H1 (cell line): ENCODE measurements at places on chromosomes 12 and 14. TPM values are rescaled to one million over a fixed set of nuclear protein-coding genes. Genes with fewer than 3 reads are reported as not detected.

- DNase-seq: no peak
These were observed 200.2 kb downstream of the TRHDE start for GRCh38 chr12:72472350-72472749.

GRCh38 chr12:93482721-93483120 is 15.4 kb downstream of the MRPL42 start:
- DNase-seq: no peak

DNA sequence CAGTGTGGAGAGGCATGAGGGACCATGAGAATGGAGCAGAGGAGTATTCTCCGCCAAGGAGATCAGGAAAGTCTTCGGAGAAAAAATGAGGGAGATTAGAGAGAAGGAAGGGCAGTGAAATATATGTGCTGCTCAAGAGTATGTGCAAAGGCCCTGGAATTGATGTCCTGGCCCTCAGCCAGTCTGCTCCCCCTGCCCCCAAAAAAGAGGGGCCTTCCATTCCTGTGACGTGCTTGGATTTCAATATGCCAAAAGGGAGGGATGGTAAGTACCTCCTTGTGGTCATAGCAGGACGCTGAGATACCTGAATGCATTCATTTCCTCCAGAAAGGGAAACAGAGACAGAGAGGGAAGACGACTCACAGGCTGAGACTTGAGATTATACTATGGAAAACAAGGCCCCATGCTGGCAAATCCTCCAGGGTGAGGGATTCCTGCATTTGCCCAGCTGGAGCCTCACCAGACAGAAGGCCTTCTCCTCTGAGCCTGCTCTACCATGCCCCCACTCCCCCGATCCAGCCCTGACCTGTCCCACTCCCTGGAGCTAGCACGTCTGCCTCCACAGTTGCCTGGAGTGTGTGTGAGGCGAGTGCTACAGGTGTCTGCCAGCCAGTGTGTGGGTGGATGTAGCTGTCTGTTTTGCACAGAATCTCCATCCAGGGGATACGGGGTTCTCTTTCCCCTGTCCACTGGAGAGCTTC is 3.9 kb upstream of the RARG start:
- DNase-seq: no peak

- DNase-seq: no peak
These were observed 139.3 kb upstream of the PZP start for GRCh38 chr12:9347328-9348127.

- no peak for DNase-seq
These were observed 120.3 kb downstream of the TMEM30B start for GRCh38 chr14:61160798-61161197.

- no peak for DNase-seq
These were observed 83.4 kb downstream of the HECTD1 start for GRCh38 chr14:31124197-31124596.

- no peak for DNase-seq
These were observed 168.6 kb upstream of the FAR2 start for GRCh38 chr12:28980436-28980835.

- peak; percentile 54 for DNase-seq
These were observed 552 bp downstream of the TAPBPL start for GRCh38 chr12:6452245-6452943.

DNA sequence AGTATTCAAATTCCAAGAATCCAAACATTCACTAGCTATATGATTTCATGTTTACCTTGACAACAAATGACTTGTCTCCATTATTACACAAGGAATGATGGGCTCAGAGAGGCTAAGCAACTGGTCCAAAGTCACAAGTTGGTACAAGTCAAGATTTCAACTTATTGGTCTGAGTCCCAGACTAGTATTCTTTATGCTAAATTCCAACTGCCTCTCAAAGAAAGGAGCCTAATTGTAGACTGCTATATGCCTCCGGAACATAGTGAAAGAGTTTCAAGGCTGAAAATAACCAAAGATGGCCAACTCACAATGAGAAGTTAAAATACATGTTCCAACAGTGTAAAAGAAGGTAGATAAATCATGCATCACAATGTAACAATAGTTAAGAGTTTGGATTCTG is 7.5 kb downstream of the BTG1 start:
- no peak for DNase-seq

GRCh38 chr12:69844836-69845235 is 19.8 kb downstream of the MYRFL start:
- no peak for DNase-seq

DNA sequence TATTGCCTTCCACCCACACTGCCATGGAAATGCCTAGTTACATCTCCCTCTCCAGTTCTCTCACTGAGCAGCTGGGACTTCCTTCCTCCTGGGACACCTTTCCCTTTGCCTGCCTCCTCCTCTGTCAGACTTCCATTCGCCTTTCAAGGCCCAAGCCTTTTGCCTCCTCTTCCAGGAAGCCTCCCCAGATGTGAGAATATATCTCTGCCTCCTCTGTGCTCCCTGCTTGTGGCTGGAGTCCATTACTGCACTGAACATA is 3.1 kb downstream of the IFI27L2 start:
- DNase-seq: peak; percentile 31

DNA sequence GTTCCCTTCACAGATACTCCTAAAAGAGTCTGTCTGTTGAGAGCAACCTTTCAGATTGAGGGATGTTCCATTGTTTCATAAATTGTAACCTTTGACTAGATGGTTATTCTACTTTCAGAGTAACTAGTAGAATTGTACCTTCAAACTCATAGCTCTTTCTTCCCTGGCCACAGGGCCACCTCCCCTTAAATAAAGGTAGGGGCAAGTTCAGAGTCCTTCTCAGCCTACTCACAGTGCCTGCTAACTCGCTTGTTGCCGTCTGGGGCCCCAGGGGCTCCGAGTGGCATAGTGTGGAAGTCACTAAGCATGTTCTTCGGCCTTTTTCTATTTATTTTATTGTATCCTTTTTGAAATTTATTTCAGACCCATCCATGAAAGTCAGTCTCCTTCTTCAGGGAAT is 250.4 kb downstream of the ALX1 start:
- DNase-seq: no peak

GRCh38 chr12:109089683-109090082 is 3.6 kb downstream of the ALKBH2 start:
- no peak for DNase-seq

GRCh38 chr12:14784471-14784870 is 18.8 kb downstream of the WBP11 start:
- DNase-seq: no peak

DNA sequence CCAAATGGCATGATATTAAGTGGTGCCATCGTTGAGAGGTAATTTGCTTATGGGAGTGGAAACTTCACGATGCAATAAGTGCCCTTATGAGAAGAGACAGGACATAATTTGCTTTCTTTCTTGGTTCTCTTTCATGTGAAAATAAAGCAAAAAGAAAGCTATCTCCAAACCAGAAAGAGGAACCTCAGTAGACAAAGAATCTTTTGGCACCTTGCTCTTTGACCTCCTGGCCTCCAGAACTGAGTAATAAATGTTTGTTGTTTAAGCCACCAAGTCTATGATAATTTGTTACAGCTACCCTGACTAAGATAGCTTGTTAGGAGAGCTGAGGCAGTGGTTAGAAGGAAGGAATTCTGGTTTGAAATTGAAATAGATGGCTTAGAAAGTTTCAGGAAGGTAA is 39.6 kb downstream of the CCER1 start:
- DNase-seq: no peak

DNA sequence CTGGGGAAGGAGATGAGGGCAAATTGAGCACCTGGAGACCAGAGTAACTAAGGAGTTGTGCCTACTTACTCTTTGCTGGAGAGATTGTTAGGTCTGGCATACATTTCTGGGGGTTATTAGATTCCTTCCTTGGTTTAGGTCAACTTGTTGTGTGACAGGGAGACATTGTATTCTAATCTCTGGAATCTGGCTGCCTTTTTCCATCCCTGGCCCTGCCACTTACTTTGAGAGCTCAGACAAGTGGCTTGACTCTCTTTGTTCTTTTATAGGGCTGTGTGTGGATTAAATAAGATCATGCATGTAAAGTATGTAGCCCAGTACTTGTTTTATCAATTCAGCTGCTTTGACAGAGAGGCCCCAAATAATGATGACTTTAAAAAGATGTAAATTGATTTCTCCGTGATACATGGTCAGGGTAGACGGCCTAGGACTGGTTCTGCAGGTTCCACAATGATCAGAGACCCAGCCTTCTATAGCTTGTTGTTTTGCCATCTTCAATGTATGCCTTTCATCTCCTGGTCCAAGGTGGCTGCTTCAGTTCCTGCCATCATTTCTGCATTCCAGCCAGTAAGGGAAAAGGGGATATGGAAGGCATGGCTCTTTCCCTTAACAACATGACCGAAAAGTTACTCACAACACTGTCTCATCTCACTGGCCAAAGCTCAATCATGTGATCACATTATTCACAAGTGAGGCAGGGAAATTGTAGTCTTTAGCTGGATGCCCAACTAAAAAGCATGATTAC is 72.6 kb downstream of the CHST11 start:
- no peak for DNase-seq

The C12orf75 gene
- 37.6 and 41.2 TPM in 2 replicates for total RNA-seq

The VWF gene
- 0.60 and 0.63 TPM in 2 replicates for total RNA-seq

The ADCY4 gene
- total RNA-seq: 0.35 and 0.69 TPM in 2 replicates

The CCDC91 gene
- total RNA-seq: 23.1 and 23.8 TPM in 2 replicates

The RTN1 gene
- 2.8 and 2.9 TPM in 2 replicates for total RNA-seq

The BCL2L2 gene
- total RNA-seq: 13.3 and 13.8 TPM in 2 replicates

The ORAI1 gene
- total RNA-seq: 28.4 and 29.9 TPM in 2 replicates

The OR6C2 gene
- total RNA-seq: not detected in 2 replicates

The RFLNA gene
- total RNA-seq: 6.4 and 8.1 TPM in 2 replicates

The PLEKHG7 gene
- not detected in 2 replicates for total RNA-seq

The INHBC gene
- not detected in 2 replicates for total RNA-seq

The SLC2A14 gene
- total RNA-seq: 18.2 and 19.3 TPM in 2 replicates

The CLEC2A gene
- 2.8 and 3.7 TPM in 2 replicates for total RNA-seq

The TAS2R50 gene
- total RNA-seq: 0.33 and 0.50 TPM in 2 replicates

The MYF6 gene
- not detected in 2 replicates for total RNA-seq

The RPL10L gene
- not detected in 2 replicates for total RNA-seq
